ENCODE measurements at places on chromosomes 7 and 10. TPM values are rescaled to one million over a fixed set of nuclear protein-coding genes. Genes with fewer than 3 reads are reported as not detected.

GRCh38 chr7:25964483-25964991 lies 187.5 kb upstream of the NFE2L3 start:
- no peak for DNase-seq

Gene SPDYE6
- 11.5 TPM for polyA plus RNA-seq

- no peak for DNase-seq
Observed at GRCh38 chr7:97019710-97020225, 4.9 kb downstream of the DLX5 start.

DNA sequence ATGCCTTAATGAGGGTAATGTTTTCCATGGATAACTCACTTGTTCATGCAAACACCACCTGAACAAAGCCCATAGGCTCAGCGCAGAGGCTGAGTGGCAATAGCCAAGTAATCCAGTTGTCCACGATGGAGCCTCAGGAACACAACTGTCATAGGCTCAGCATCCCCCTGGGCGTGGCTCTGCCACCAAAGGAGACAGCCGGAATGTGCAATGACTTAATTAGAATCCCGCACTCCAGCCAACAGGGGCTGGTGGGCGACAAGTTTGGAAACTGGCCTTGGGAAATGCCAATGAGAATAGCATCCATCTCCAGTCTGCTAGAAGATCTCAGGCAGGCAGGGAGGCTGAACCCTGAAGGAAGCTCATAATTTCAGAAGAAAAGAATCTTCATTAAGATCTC lies 411.7 kb upstream of the NRP1 start:
- DNase-seq = no peak

DNA sequence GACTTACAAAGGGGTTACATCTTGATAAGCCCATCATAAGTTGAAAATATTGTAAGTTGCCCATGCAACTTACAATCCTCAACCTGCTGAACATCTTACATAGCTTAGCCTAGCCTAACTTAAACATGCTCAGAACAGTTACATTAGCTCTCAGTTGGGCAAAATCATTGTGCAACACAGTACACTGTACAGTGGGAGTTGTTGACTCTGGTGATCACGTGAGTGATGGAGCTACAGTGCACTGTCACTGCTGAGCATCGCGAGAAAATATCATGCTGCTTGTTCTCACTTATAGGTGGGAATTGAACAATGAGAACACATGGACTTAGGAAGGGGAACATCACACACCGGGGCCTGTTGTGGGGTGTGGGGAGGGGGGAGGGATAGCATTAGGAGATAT lies 214.9 kb upstream of the ZMIZ1 start:
- DNase-seq = no peak

GRCh38 chr7:102318482-102318971 lies 31.9 kb downstream of the SH2B2 start:
- DNase-seq = no peak

GRCh38 chr10:24897326-24897926 lies 55.0 kb downstream of the PRTFDC1 start:
- DNase-seq = no peak

- DNase-seq = no peak
Observed at GRCh38 chr7:89133819-89134218, 338.3 kb upstream of the TEX47 start.

All from hindlimb muscle (tissue), 1 donor.